ENCODE measurements at places on chromosomes 2 and 18.

DNA sequence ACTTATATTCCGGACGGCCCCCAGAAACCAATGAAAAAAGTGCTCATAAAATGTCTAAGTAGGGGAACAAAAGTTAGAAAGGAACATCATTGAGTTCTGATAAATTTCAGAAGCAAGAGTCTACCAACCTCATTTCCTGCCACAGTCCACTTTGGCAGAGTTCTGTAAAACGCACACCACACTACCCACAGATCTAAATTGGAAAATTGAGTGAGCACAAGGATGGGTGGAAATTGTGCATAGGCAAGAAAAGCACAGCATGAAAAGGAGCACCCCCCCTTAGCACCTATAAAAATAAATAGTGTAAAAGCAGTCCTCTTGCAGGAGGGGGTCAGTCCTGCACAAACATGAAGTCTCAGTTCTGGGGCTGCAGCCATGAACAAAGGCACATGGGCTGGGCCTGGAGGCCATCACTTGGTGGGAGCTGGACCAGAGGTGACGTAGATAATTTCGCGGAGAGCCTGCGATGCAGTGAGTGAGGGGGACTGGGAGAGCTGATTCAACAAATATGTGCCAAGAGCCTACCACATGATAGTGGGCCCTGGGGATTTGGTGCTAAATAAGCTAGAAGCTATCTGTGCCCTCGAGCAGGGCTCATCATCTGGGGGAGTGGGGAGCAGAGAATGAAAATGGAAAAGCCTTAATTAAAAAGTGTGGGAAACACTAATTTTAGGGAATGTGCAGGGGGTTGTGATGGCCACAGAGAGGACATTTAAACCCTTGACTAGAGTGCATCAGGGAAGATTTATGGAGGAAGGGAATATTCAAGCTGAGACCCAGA is 48.9 kb upstream of the SPP2 start:
- DNase-seq, result no peak

- DNase-seq, result no peak
Observed at GRCh38 chr2:160459538-160460332, 33.9 kb downstream of the RBMS1 start.

- no peak for DNase-seq
Observed at GRCh38 chr2:241888641-241889040, 19.1 kb downstream of the RTP5 start.

DNA sequence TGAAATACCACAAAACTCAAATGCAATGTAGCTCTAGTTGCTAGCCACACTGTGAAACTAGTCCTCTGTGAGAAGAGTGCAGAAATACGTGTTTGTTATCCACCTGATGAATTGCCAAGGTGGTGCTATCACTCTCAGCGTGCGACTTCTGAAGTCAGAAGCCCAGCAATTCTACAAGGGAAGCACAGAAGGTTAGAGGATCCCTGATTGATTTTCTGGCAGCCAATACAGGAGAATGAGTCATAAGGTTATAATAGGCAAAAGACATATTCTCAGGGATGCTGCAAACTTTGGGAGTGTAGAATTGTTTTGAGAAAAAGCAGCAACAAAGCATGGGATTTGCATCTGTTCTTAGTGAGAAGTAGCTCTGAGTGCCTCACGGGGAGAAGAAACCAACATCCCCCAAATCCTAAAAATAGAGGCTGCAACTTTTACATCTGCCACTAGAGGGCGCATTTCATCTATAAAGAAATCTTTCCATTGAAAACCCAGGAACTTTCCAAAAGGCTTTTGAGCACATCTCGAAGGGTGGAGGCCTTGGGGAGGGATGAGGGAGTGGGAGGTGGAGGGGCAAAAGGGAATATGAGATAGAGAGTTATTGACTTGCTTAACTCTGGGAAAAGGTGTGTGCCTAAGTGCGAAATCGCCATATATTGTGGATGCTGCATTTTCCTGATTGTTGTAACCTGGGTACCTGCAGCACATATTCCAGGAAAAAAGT is 78.0 kb downstream of the TMEM182 start:
- DNase-seq, result no peak

GRCh38 chr2:174157053-174157452 is 91.3 kb downstream of the OLA1 start:
- no peak for DNase-seq

- DNase-seq, result no peak
Observed at GRCh38 chr2:194621945-194622344, 1035.1 kb upstream of the SLC39A10 start.

DNA sequence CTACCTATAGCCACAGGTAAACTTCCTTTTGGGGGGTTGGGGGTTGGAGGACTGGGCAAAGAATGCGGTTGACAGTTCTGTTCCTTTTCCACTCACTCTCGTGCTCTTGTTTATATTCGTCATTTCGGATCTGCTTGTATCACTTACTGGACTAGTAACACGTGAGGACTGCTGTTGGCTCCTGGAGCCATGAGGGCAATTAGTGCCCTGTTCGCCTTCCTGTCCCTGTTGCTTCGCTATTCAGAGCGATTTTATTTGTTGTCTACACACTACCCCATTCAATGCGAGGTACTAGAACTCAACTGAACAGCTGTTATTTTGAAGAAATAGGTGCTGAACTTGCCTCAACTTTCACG is 1.1 kb downstream of the KCNJ3 start:
- no peak for DNase-seq

GRCh38 chr2:236352761-236353593 is 88.8 kb upstream of the ASB18 start:
- no peak for DNase-seq
